ENCODE measurements at places on chromosomes 12 and 14. TPM values are rescaled to one million over a fixed set of nuclear protein-coding genes. Genes with fewer than 3 reads are reported as not detected.

DNA sequence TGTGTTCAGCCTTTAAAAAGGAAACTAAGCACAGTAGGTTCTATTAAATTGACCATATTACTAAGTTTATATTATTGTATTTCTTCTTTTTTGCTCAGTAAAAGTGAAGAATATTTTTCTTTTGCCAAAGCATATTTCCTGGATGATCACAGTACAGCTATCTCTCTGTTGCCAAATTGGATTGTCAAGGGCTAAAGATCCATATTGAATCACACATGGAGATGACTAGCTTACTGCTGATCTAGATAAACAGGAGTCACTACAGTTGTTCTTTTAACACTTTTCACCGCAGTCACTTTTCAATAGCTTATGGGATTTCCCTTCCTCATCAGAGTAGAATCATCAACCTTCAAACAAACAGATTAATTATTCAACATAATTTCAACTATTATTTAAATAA lies 78.6 kb downstream of the LRRC9 start:
- DNase-seq, result no peak

GRCh38 chr12:123139926-123140675 lies 10.8 kb downstream of the PITPNM2 start:
- no peak for DNase-seq

- no peak for DNase-seq
Observed at GRCh38 chr12:24307153-24307552, 357.7 kb upstream of the SOX5 start.

DNA sequence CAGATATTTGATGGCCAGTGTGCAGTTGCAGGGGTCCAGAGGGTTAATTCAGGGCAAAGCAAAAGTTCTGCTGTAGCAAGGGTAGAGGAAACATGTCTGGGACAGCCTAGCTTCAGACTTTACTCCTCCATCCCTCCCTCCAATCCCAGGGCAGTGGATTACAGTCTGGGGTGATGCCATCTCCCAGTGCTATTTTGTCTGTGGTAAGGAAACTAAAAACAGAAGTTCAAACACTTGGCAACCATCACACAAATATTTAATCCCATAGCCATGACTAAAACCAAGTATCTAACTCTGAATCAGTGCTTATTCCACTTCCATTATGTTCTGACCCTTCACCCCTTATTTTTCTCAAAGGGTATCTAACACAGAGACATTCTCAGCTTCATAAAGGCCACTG lies 61.8 kb downstream of the PIK3C2G start:
- DNase-seq, result no peak

Gene SLCO1A2
- total RNA-seq, result not detected

DNA sequence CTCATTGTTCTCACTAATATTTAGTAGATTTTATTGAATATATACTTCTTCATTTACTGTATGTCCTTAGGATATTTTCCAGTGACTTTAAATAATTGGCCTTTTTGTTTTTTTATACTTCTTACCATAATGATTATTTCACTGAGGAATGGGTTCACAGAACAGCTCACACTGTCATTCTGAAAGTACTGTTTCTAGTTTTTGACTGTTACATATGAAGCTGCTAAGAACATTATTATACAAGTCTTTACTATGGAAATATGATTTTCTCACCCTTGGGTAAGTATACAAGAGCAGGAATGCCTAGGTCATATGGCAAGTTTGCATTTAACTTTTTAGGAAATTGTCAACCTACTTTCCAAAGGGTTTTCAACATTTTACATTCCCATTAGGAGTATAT lies 343.1 kb downstream of the CCER1 start:
- no peak for DNase-seq

DNA sequence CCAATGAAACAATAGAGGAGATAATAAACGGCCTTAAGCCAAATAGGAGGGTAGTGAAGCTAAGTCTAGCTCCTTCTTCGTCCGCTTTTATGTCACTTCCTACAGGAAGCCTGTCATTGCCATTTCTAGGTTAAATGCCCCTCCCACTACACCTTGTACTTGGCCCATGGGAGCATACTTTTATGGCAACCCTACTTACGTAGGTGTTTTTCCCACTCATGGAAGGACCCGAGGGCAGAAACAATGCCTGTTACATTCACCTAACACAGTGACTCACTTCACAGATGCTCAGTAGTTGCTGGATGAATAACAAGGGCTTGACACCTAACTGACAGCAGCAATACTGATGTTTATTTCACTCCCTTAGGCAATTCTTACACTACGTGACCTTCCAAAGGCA lies 44.5 kb downstream of the ALKBH1 start:
- no peak for DNase-seq

Gene HOXC5
- 2.0 TPM for total RNA-seq

Gene NEMF
- 71.0 TPM for total RNA-seq

GRCh38 chr12:62021808-62022207 lies 238.4 kb upstream of the USP15 start:
- no peak for DNase-seq

GRCh38 chr14:33836900-33837577 lies 113.8 kb downstream of the EGLN3 start:
- DNase-seq, result peak; percentile 62

Gene PLEKHG7
- total RNA-seq, result not detected

- no peak for DNase-seq
Observed at GRCh38 chr14:64278458-64278857, 15.7 kb downstream of the ESR2 start.

GRCh38 chr12:108679106-108679681 lies 45.5 kb upstream of the SELPLG start:
- peak; percentile 3 for DNase-seq

GRCh38 chr12:120960657-120961056 lies 17.7 kb upstream of the HNF1A start:
- DNase-seq, result no peak

Gene HHIPL1
- total RNA-seq, result 5.6 TPM

Gene IL31
- total RNA-seq, result not detected

DNA sequence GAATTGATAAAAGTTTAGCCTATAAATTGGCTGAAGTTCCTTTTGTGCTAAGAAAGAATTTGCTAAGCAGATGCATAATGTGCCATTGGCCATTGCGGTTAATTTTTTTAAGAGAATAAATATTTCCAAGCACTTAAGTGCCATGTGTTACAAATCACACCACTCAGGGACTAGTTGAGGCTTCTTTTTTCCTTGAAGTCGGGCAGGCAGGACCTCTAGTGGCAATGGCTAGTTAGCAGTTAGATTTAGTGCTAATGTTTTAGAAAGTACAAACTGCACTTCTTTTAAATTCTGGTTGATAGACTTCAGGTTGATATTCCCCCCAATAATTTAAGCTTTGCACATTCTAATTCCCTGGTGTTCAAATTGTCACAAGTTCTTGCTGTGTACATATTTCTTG lies 294.3 kb downstream of the APAF1 start:
- no peak for DNase-seq

DNA sequence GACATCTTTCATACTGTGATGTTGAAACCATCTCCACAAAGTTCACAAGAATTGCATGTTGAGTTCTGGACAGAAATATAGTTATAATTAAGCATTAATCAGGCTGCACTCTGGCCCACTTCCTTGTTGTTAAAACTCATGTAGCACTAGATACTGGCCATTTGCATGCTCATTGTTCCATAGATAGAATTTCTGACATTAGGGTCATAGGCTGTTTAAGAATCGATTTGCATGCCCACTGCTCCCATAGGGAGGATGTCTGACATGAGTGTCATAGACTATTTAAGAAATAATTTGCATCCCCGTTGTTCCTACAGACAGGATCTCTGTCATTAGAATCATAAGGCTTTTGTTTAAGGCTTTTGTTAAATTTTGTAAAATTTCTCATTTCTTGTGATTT lies 50.2 kb downstream of the MYF5 start:
- no peak for DNase-seq

DNA sequence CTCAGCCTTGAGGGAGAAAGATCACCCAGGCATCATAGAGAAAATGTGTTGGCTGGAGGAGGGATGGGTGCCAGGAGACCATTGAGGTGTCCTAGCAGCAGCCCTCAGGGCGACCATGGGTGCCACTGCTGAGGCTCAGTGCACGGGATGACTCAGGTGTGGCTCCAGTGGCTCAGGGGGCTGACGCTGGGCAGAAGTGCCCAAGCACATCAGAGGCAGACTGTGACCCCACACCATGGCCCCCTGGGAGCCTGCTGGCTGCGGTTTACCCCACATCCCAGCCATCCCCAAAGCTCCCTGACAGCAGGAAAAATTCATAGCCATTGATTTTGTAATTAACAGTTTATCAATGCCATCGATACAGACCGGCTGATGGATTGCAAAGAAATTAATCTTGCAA lies 120.7 kb downstream of the ESRRB start:
- DNase-seq, result no peak

- DNase-seq, result peak; percentile 3
Observed at GRCh38 chr14:68856572-68856971, 63.7 kb upstream of the ZFP36L1 start.

GRCh38 chr12:4293299-4293965 lies 19.9 kb downstream of the CCND2 start:
- DNase-seq, result no peak

DNA sequence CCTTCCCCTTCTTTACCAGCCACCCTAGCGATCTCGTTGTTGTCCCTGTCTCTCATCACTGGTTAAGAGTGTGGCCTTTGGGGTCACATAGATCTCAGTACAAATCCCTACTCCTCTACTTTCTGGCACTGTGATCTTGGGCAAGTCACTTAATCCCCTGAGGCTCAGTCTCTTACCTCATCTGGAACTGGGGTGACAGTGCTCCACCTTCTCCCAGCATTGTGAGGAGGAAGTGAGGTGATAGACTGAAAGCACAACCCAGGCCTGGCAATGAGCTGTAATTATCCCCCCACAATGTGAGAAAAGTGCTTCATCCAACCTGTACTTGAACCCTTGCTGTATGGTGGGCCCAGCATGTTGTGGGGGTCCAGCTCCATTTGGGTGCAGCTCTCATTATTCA lies 48.0 kb downstream of the IRAK3 start:
- no peak for DNase-seq

DNA sequence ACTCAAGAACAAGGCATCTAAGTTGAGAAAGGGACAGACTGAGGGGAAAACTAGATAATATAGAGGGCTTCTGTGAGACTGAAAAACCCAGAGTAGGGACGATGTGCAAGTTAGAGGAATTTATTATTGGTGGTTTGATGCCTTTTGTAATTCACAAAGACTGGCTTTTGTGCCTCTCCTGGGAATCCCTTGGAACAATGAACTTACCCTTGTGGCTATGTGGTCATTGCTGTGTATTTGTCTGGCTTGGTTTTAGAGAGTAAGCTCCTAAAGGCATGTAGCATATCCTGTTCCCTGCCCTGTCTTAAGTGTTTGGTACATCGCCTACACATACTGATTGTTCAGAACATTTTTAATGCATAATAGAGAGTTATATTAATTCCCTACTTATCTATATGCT lies 26.6 kb downstream of the DCN start:
- DNase-seq, result no peak

Gene BDKRB2
- total RNA-seq, result 5.8 TPM

Gene ANKS1B
- total RNA-seq, result 20.4 TPM

- no peak for DNase-seq
Observed at GRCh38 chr12:9731797-9732196, 1.1 kb downstream of the CLECL1 start.

Data from esophagus muscularis mucosa (tissue), 4 donors.